ENCODE measurements at places on chromosomes 1 and 21. TPM values are rescaled to one million over a fixed set of nuclear protein-coding genes. Genes with fewer than 3 reads are reported as not detected.

GRCh38 chr1:77476475-77476874, 194.7 kb downstream of the AK5 start:
- no peak for DNase-seq

DNA sequence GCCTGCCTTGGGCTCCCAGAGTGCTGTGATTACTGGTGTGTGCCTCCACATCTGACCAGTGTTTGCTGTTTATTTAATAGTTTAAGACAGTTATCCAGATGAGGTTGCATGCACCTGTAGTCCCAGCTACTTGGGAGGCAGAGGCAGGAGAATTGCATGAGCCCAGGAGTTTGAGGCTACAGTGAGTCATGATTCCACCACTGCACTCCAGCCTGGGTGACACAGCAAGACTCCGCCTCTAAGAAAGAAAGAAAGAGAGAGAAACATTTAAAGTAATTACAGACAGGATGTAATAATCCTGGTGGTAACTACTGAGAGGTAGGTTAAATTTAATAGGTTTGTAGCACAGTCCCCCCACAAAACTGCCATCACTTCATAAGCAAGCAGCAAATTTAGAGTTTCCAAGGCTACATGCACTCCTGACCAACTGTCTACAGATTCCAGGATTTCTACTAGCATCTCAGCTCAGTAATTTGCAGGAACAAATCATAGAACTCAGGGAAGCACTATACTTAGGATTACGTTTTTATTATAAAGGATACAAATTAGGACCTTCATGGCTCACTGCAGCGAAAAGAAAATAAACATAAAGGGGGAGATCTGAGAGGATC, 89.6 kb downstream of the PKN2 start:
- DNase-seq: no peak

DNA sequence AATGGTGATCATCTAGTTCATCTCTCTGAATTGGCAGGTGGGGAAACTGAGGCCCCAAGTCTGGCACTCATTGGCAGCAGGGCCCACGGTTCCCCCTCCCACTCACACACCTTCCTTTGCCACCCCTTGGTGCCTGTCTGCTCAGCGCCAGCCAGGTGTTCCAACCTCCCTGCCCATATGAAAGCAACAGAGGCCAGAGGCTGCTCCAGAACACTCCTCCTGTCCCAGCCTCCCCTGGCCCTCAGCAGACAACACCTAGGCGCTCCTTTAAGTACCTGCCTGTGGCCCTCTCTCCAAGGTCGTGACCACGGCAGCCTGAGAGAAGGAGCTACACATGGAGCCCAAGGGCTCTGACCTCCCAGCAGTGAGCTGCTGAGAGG, 362.3 kb upstream of the VAMP3 start:
- DNase-seq: no peak

DNA sequence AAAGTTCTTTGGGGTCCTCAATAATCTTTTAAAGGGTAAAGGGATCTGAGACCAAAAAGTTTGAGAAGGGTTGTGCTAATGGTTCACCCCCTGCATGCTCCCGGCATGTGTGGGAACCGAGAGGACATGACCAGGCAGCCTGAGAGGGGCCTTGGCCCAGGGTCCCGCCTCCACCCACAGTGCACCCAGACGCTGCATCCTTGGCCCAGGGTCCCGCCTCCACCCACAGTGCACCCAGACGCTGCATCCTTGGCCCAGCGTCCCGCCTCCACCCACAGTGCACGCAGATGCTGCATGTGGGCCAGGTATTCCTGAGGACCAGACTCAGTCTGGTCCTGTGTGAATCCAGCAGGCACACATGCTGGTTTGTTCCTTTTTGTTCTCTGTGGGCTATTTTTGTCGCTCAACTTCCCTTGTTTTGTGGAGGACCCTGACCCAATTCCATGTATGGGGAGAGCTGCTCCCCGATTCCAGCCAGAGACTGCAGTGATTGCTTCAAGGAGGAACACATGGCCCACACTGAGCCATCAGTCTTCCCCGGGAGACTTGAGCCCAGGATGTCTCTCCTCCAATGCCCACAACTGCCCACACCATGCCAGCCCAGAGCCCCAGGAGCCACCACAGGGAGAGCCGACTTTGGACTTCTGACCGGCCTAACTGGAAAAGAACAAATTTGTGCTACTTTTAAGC, 3.5 kb downstream of the NPHP4 start:
- DNase-seq: no peak

- no peak for DNase-seq
These were observed 253.6 kb upstream of the IRF2BP2 start for GRCh38 chr1:234863551-234863971.

DNA sequence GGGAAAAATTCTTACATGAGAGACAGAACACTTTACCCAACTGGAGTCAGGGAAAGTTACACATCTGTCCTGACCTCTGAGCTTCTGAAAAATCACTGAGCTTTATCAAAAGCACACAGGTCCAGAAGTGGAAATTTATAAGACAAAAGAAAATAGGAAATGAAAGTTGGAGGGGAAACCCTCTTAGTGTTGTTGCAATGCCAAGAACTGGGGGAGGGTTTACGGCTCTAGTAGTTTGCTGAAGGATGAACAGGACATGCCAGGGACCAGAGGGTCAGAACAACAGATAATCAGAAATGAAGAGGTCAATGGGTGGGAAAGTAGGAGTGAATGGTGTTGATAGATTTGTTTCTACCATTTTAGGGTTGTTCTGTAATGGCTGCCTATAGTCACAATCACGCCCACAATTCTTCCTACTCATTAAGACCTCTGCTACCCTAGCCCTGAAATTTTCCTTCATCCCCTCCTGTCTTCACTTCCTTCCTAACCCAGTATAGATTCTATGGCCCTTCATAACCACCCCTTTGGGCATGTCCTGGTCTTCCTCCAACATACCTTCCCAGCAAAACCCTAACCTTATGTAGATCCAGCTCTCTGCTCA, 30.3 kb upstream of the FMOD start:
- no peak for DNase-seq

The FALEC gene
- 0.81 TPM for polyA plus RNA-seq

The LRRC38 gene
- polyA plus RNA-seq: not detected

The MYOG gene
- not detected for polyA plus RNA-seq

The TGFB2 gene
- 14.2 TPM for polyA plus RNA-seq

Data from renal cortex interstitium (tissue), 15 donors.